Epithelial cell of prostate (primary cell): ENCODE measurements at places on chromosomes 1 and 21.
A peak's percentile ranks its signal among the peaks of the same experiment; 100 is the strongest.

DNA sequence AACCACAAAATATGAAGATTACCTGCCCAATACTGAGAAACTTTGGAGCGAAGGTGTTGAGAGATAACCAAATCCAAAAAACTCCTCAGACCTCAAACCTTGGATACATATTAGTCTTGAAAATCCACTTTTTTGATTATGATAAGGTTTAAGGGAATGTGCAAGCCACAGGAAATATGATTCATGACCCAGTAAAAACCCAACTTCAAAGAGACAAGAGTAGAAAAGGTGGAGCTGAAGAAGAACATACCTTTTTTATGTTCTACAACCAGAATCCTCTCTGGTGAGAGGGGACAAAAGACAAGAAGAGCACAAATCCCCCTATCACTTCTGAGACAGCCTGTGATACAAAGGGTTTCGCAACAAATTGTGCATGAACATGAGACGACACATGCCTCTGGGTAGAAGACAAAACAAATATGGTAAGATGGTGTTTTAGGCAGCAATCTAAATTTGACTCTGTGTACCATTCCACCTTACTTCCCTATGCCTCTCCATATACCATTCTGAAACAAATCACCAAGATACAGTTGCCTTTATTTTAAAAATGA, 37.3 kb downstream of the COL24A1 start:
- no peak for DNase-seq

DNA sequence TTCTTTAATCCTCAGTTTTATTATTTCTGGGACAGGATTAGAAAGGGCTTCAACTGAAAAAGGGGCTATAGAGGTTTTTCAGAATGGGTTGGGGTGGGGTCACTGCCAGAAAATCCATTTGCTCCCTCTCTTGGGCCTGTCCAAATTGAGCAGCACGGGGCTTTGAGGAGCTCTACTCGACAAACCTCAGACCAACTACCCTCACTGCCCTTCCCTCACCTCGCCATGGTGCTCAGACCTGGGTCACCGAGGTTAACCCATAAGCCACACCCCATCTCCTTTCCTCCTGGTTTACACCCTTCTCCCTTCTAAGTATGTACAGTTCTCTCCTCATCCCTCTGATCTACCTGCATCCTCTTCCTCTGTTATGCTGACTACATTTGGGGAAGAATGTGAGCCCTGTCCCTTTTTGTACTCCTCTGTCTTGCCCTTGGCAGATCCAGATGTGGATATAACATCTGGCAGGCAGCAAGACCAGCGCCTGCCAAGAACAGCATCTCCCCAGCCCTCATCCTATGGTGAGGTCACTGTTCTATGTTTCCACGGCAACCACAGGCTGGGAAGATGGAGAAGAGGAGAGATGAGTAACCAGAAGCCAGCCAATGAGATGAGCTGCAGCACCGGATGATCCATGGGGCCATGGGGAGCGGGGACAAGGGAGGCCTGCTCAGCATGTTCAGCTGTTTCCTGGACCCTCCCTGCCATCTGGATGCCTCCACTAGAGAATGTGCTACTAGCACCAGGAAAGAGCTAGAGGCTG, 3.7 kb upstream of the FABP3 start:
- DNase-seq, result no peak

GRCh38 chr1:194419721-194420120, 1233.3 kb upstream of the B3GALT2 start:
- DNase-seq, result no peak

GRCh38 chr1:91854852-91855534, 31.0 kb downstream of the TGFBR3 start:
- no peak for DNase-seq

GRCh38 chr1:245337829-245338484, 183.2 kb downstream of the KIF26B start:
- no peak for DNase-seq

DNA sequence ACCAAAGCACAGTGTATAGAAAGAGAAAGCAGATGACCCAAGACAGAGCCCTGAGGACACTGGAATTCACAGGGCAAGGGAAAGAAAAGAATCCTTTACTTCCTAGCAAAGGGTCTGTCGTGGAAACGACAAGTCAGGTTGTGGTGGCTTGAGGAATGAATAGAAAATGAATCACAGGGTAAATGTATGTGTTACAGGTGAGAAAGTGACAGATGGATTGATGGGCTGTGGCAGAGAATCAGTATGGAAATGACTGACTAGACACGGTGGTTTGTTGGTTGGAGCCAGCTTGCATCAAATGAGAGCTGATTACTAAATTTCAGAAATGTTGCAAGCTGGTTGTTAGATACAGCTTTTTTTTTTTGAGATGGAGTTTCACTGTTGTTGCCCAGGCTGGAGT, 46.9 kb downstream of the PTP4A2 start:
- DNase-seq, result peak; percentile 16

GRCh38 chr1:115052454-115053083, 22.9 kb downstream of the TSHB start:
- DNase-seq, result no peak

DNA sequence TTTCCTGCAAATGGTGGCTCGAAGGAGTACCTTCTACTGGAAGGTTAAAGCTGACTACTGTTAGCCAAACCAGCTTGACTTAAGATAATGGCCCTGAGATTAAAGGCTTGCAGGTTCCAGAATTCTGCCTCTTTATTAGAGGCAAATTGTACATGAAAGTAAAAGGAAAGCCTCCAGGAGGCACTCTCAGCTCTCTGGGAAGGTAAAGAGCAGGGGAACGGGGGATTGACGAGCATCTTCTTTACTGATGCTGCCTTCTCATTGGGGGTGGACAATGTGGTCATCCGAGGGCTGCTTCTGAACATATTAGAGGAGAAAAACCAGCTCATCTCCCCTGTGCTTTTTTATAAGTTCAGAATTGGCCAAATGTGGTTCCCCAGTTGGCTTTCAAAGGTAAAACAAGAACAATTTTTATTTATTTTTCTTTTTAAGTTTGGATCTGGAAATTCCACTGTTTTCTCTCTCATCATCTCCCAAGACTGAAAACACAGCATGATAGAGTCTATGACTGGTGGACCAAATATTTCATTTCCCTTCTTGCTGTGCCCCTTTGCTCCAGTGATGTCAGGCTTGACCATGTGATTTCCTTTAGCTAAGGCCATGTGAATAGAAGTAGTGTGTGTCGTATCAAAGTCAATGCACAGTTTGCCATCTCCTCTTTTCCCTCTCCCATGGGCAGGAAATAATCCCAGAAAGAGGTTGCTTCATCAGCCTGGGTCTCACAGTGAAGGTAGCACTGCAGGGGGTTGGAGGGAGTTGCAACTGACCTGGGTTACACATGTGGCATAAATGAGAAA, 292.7 kb downstream of the PRDM2 start:
- no peak for DNase-seq

DNA sequence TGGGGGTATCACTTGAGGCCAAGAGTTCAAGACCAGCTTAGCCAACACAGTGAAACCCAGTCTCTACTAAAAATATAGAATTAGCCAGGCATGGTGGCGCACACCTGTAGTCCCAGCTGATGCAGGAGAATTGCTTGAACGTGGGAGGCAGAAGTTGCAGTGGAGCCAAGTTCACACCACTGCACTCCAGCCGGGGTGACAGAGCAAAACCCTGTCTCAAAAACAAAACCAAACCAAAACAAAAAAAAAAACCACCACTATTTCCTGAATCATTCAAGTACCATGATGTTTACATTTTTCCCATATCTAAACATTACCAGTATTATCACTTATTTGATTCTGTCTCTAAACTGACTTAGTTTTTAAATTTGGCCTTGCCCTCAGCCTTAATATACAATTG, 29.5 kb downstream of the TUT4 start:
- DNase-seq, result no peak

- no peak for DNase-seq
Observed at GRCh38 chr1:8603220-8603616, 214.2 kb downstream of the RERE start.

GRCh38 chr1:195788721-195789120, 819.5 kb downstream of the KCNT2 start:
- DNase-seq, result no peak

DNA sequence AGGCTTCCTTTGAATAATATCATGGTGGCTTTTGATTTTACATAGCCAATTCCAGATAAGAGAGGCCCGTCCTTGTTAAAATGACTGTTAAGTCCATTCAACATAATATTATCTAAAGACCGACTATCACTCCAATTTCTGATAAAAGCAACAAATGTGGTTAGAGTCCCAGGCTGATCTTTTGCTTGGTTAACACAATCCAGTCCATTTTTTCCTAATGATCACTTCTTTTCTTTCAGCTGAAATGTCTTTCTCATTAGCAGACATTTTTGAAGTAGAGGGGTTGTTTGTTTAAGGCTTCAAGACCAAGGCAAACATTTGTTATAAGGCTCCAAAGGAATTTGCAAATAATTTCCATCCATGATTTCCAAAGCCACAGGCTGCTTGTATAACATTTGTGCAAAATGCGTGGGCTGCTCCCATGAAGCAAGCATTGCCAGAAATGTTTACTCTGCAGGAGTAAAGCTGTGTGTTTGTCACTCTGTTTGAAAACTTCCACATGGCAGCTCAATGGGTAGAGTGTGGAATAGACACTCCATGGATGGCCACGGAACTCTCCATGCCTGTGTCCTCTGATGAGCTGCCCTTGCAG, 111.5 kb downstream of the PSMG1 start:
- no peak for DNase-seq

DNA sequence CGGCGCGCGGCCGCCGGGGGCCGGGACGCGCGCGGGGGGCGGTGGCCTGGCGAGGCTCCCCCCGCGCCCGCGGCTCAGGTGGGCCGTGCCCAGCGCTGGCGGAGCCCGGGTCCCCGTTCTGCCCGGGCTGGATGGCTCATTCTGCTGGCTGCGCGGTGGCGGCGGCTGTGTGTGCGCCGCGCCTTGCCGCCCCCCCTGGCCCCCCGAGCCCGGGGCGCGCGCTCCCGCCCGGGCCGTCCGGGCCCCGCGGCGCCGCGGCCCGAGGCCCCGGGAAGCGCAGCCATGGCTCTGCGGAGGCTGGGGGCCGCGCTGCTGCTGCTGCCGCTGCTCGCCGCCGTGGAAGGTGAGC, at the start of gene EPHB2:
Gene EPHB2, plus strand, starts transcription at position 139 of the 349 bp plus-strand sequence. Its CDS starts 144 bp downstream, at position 283.
- DNase-seq, result no peak

GRCh38 chr1:81804312-81804711, 3.6 kb downstream of the ADGRL2 start:
- no peak for DNase-seq

DNA sequence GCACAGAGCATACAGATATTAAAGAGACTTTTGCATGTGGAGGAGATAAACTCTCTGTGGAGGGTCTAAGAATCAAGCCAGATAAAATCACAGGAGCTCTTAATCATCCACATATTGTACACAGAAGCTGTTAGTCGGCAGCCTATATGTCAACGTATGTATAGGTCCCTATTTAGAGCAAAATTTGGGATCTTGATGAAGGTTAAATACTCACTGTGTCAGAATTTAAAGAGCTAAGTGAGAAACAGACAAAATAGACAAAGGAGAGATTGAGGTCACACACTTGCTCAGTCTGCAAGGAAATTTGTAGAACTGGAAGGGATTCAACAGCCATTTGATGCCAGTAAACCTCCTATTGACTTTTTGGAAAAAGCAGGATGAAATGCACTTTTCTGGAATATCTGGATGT, 4.1 kb upstream of the IRF2BP2 start:
- no peak for DNase-seq

- no peak for DNase-seq
Observed at GRCh38 chr1:156246241-156246780, 1.5 kb downstream of the PAQR6 start.

GRCh38 chr1:225811622-225812487, 1.9 kb downstream of the EPHX1 start:
- DNase-seq, result no peak

DNA sequence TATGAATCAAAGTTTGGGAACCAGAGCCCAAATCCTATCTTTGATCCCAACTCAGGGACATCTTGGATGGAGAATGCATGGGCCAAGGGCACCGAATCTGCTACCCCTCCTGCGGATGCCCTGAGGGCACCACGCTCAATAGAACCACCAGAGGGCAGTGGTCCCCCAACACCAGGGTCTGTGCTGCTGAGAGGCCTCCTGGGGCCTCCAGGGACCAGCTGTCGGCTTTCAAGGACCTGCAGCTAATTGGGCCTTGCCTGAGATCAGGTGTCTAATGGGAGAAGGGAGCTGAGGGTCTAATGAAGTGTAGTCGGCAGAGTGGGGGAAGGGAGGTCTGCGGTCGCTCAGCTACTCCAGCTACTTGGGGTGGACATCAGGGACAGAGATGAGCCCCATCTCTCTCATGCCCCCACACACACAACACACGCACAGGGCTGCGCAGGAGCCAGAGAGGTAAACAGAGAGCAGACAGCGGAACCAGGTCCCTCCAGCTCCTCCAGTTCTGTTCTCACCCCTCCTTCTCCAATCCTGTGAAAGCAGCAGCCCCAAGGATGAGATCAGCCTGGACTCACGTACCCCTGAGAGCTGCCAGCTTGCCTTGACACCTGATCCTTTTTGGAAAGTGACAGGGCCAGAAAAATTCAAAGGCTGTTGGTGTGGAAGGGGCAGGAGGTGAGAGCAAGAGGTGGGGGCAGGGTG, 34.9 kb upstream of the PPP1R15B start:
- DNase-seq, result no peak

GRCh38 chr1:39753132-39754025, 14.7 kb downstream of the PPIE start:
- no peak for DNase-seq

DNA sequence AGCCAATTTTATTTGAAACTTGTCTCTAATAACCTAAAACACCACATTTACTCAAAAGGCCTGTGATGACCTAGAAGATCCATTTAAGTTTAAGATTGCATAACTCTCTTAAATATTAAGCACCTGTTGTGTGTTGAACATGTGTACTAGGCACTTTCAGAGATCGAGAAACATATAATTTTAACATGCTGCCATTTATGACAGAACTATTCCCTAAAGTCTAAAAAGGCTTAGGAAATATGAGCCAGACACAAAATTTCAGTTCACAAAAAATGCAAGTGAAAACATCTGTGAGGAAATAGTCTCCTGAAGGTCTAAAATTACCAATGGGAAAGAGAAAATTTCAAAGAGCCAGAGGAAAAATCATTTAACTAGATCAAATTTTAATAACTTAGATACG, 37.7 kb downstream of the CEP170 start:
- no peak for DNase-seq

GRCh38 chr1:231792634-231793033, 166.0 kb downstream of the DISC1 start:
- DNase-seq, result no peak

DNA sequence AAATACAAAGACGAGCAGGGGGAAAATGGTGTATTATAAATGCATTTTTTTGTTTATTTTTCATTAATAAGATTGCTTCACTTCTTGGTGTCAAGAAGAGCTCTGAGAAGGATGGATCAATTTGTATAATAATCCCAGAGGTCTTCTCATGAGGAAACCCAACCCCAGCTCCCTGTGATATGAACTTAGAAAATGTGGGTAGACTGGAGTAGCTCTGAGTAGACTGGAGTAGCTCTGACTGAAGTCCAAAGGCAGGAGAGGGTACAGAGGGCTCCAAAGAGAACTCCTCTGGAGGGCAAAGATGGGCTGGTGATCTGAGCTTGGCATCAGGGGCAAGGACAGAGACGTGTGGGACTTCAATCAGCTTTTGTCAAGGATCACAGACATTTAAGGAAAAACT, 21.4 kb downstream of the CDCP2 start:
- DNase-seq, result no peak

- no peak for DNase-seq
Observed at GRCh38 chr21:15066123-15066575, 1.3 kb upstream of the NRIP1 start.

- no peak for DNase-seq
Observed at GRCh38 chr1:94000510-94001282, 91.5 kb upstream of the GCLM start.

GRCh38 chr1:10765304-10765703, 31.1 kb downstream of the CASZ1 start:
- DNase-seq, result no peak
